Stimulated activated CD4-positive, alpha-beta T cell treated with anti-CD3 and anti-CD28 coated beads, Interleukin-15, amount 100 ng/mL, for 1 hour (primary cell): ENCODE measurements at places on chromosomes 6 and 20.

GRCh38 chr6:106608080-106608668, 21.1 kb downstream of the RTN4IP1 start:
- no peak for DNase-seq

- DNase-seq: peak; percentile 20
Observed at GRCh38 chr6:158290659-158291058, 21.6 kb upstream of the TULP4 start.

DNA sequence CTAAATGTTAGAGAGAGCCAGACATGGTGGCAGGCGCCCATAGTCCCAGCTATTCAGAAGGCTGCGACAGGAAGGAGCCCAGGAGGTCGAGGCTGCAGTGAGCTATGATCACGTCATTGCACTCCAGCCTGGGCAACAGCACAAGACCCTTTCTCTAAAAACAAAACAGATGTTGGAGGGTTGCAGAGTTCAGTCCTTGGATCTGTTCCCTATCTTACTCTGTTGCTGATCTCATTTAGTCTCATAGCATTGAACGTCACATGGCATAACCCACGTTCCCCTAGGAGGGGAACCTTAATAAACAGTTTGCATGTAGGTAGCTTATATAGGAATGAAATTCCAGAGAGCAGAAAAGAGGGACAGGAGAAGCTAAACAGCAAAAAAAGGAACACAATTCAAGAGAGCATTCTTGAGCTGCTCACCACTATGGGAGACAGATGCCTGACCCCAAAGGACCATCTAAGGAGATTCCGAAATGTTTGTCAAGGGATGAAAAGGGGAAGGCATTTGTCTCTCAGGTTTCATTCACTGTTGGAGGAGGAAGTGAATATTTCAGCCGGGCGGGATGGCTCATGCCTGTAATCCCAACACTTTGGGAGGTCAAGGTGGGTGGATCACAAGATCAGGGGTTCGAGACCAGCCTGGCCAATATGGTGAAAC, 54.6 kb upstream of the PIM1 start:
- DNase-seq: no peak

GRCh38 chr6:108361312-108361932, 66.6 kb downstream of the AFG1L start:
- no peak for DNase-seq

DNA sequence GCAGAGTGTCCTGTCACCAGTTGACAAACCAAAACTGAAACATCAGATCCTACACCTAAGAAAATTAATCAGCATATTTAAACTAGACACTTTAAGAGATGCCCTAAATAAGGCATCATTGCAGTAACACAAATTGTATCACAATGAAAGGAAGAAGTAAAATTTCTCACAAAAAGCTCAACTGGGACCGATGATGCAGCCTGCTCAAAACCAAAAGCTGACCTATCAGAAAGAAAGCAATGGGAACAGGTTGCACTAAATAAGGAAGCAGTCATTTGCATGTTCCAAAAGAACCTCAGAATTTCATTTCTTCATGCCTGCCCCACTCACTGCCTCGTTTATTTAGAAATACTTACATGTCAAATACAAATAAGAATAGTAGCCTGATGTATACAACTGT, 12.1 kb downstream of the HIVEP2 start:
- DNase-seq: no peak

GRCh38 chr6:93222071-93222851, 197.1 kb downstream of the EPHA7 start:
- DNase-seq: no peak

- no peak for DNase-seq
Observed at GRCh38 chr6:170258407-170258806, 32.5 kb downstream of the DLL1 start.

- no peak for DNase-seq
Observed at GRCh38 chr20:41177636-41178035, 40.3 kb downstream of the PLCG1 start.

- DNase-seq: no peak
Observed at GRCh38 chr6:40387871-40388264, 199.3 kb downstream of the LRFN2 start.

DNA sequence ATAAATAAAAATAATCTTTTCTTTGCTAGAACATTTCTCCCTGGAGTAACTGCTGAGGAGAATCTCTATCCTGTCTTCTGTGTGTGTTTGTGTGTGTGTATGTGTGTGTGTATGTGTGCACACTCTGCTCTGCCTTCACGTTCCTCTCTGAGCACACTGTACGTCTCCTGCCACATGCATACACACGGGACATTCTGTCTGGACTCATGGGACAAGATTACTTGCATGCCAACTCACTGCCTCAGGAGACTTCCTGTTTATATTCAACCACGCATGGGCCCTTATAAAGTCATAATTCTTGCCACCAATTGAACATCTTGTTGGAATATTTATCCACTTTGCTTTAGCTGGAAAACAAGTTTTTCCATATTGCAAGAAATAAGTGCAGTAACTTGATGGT, 930.6 kb downstream of the KIF16B start:
- DNase-seq: no peak

- no peak for DNase-seq
Observed at GRCh38 chr6:43949551-43949991, 177.7 kb downstream of the MRPL14 start.

GRCh38 chr6:54893818-54894217, 47.2 kb downstream of the FAM83B start:
- DNase-seq: no peak

GRCh38 chr20:4068708-4069107, 53.4 kb upstream of the RNF24 start:
- no peak for DNase-seq

DNA sequence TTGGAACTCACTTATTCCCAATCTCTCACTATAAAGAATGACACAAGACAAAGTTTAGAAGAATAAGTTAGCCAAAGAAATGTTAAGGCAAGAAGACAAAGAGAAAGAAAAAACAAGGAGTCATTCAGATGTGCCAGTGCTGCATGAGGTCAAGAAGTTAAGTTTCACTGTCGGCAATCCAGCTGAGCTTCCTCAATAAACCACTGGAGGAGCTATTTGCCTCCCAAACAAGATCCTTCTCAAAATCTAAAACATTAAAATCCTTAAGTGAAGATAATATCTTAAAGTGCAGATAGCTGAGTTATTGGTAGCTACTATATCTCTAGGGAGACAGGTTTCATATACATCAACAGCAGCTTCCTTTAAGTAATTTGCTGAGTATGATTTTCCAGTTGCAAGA, 512.3 kb downstream of the HDGFL1 start:
- DNase-seq: no peak

GRCh38 chr6:37004044-37004980, 1.1 kb upstream of the FGD2 start:
- DNase-seq: no peak

DNA sequence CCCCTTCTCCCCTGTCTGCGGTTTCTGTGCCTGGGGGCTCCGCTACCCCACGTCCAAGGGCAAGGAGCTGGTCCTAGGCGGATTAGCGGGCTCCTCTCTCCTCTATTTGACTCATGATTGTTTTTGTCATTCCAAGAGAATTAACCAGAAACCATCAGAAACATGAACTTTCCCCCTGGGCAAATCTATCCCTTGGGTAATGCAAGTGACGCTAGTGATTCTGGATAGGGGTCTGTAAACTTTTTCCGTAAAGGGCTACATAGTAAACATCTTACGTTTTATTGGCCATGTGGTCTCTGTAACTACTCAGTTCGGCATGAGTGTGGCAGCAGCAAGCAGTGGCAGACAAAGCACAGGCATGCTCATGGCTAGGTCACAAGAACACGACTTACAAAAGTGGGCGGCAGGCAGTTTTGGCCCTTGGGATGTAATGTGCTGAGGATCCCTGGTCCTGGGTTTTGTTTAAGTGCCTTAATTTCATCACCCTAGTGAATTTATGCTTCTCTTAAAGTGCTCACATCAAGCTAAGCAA, 654 bp downstream of the CST11 start:
- DNase-seq: no peak

- DNase-seq: no peak
Observed at GRCh38 chr20:445514-446336, 16.6 kb downstream of the TBC1D20 start.

DNA sequence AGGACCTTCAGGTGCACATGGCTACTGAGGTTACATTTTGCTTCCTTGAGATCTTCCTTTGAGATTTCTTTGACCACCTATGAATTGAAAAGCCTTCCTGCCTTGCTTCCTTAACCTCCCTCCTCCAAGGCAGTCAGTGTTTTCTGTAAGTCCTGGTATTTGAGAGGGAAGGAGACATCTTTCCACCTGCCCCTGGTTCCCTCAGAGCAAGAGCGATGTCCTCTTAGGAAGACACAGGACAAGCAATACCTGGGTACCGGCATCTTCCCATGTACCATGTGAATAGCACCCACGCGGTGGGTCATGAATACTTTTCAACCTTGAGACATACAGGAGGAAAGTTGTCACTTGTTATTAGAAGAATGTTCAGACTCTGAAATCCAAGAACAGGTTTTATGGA, 37.1 kb downstream of the GINS1 start:
- DNase-seq: no peak

DNA sequence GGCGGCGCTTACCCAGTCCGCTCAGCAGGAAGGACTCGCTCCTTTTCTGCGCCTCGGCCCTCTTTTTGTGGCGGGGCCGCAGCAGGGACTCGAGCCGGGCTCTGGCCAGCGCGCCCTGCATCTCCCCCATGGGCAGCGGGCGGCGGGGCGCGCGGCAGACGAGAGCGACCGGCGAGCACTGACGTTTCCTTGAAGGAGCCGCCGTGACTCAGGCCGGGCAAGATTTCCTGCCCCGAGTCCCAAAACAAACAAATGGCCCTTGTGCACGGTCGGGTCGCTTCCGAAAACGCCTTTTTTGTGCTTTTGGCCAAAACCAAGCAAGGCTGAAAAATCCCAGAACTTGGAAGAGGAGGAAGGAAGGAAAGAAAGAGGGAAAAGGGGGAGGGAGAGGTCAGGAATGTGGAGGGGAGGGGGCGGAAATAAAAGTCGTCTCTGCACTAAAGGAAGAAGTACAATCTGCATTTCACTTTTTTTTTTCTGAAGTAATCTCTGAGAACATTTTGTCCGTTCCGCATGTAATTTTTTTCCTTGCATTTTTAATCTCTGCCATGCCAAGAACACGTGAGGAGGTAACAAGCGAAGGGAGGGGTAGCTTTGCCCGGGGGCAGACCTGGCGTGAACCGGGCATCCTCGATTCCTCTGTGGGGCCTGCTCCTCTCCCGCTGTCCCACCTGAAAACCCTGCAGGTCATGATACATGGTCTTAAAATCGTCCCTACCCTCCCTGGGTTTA, 123.3 kb upstream of the SLC2A12 start:
- peak; percentile 42 for DNase-seq

DNA sequence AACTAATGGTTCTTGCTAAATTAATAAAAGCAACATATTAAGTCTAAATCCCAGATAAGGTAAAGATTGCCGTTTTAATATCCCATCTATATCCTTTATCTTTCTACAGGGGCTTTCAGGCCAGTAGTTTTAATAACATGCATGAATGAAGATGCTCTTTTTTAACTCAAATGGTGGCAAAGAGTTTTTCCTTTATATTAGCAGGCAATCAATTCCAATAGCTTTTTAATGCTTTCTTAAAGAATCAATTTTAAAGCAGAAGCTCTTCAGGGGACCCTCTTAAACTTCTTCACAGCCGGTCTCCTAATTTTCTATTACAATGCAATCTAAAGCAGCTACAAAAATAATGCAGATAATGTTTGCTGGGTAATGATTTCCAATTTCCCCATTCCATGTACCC, 107.8 kb upstream of the HS3ST5 start:
- DNase-seq: no peak

- no peak for DNase-seq
Observed at GRCh38 chr20:8860011-8860495, 208.8 kb upstream of the PLCB4 start.

- no peak for DNase-seq
Observed at GRCh38 chr6:246352-246751, 45.9 kb upstream of the DUSP22 start.

- no peak for DNase-seq
Observed at GRCh38 chr20:9196110-9196509, 127.2 kb downstream of the PLCB4 start.

DNA sequence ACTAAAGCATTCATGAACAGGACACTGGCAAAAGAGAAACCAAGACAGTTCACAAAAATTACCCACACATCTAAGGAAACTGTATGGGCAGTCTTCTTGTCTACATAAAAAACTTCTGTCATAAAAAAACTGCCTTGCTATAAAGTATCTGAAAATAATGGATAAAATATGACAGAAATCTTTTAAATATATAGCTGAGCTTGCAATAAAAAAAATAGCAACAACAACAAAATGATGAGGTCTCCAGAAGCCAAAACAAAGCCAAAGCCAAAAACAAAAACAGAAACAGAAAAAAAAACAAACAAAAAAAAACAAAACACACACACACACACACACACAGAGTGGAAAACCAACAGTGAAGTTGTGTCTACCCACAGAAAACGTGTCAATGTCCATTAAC, 14.8 kb downstream of the LY86 start:
- no peak for DNase-seq

GRCh38 chr20:61588411-61589385, 336.6 kb downstream of the CDH4 start:
- no peak for DNase-seq

DNA sequence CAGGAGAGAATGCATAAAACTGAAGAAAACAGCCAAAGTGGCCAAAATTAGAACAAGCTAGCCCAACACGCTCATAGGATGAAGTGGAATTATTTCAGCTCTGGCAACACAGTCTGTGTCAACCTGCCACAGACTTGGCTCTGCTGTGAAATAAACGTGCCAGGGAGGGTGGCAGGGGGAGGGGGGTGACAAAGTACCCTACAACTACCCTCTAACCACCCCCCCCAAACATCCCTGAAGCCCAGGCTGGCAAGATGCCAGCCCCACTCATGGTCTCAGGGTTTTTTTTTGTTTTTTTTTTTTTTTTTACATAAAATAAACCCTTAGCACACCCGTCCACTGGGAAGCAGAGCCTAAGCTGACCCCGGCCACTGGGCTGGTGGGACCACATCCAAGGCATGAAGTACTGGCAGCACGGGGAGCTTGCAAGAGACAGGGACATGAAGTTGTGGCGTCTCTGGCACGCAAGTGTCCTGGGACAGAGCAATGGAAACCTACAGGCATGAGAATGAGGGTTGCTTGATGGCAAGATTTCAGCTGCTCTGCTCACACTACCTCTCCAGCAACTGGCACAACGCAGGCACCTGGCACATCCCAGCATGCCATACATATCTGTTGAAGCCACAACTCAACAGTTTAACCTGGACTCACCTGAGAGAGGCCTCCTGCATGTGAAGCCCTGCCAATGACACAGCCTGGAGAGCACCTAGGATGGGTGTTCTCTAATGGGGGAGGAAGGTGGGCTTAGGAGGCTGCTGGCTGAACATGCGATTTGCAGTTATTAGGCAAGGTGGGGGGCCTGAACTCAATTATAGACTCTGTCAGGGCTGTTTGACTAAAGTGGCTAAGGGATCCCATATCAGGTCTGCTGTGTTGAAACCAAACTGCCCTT, 76.4 kb downstream of the TRAM2 start:
- no peak for DNase-seq

DNA sequence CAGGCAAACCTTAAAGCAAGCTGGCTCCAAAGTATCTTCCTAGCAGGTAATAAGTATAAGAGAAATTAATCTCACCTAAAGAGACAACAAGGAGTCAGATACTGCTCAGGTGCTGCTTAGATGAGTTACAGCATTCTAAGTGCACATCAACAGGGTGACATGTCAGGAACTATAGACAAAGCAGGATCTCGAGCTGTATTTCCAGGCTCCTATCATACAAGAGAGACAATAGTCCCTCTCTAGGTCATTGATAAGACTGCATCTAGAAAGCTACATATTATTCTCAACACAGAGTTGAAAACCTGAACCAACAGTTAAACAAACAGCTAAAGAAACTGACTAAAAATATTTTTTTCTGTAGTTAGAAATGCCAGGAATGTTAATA, 3.9 kb downstream of the PTPRK start:
- DNase-seq: no peak
